ENCODE measurements at places on chromosomes 13 and 19.

GRCh38 chr13:51066091-51066831 lies 44.8 kb downstream of the C13orf42 start:
- DNase-seq: no peak

GRCh38 chr13:95643936-95644598 lies 439 bp downstream of the DZIP1 start:
- peak; percentile 72 for DNase-seq

DNA sequence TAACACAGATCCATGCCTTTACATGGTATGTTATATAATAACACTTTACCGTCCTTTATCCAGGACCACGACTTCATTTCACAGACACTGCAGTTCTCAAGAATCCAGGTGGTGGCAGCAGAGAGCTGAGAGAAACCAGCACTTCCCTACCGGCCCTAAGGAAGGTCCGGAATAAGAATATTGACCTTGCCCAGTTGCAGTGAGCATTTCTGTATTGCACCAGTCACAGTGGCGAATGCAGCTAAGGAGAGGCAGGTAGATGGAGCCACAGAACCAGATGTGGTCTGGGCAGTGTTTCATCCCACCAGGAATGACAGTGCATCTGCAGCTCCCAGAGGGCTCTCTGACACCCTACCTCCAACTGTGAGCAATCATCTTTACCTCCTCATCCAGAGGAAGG lies 44.6 kb downstream of the ZNF787 start:
- peak; percentile 19 for DNase-seq

DNA sequence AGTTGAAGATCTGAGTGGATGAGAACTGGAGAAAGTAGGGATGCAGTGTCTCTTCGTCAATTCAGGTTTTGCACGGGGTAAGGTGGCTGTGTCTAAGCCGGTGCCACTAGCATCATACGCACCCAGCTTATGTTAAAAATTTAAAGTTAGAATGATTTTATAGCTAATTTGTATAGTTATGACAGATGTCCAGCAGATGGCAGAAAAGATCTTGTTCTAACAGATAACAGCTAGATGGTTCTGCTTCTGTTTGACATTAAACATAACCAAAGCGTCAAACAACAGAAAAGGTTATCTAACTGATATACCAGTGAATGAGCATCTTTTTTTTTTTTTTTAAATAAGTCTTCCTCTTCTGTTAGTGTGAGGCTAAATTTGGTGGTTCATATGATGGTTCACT lies 18.8 kb upstream of the EDDM13 start:
- peak; percentile 48 for DNase-seq

GRCh38 chr19:15841875-15842569 lies 26.6 kb upstream of the OR10H1 start:
- no peak for DNase-seq

- no peak for DNase-seq
Measured at GRCh38 chr13:114112231-114112825, 20.1 kb downstream of the RASA3 start.

GRCh38 chr13:30453727-30454126 lies 12.0 kb downstream of the HMGB1 start:
- no peak for DNase-seq

DNA sequence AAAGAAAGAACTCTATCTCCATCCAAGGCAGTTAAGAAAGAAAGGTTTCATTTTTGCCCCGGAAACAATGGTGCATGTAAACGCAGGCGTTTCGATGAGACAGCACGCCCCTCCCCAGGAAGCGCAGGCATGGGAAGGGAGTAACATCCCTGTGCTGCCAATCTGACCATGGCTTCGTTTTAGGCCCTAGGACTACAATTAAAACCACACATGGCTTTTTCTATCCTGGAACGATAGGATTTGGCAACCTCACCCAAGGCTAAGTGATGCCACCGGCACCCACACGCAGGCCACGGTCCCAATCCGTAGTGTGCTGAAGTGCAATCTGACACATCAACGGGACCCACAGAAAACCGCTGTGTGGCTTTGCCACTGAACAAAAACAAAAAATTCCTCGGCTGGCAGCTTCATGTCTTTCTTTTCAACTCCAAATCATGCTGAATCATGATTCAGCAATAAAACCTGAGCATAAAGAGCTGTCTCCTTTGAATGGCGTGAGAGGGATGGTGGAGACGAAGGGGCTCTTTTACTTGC lies 24.2 kb downstream of the RANBP3 start:
- no peak for DNase-seq

DNA sequence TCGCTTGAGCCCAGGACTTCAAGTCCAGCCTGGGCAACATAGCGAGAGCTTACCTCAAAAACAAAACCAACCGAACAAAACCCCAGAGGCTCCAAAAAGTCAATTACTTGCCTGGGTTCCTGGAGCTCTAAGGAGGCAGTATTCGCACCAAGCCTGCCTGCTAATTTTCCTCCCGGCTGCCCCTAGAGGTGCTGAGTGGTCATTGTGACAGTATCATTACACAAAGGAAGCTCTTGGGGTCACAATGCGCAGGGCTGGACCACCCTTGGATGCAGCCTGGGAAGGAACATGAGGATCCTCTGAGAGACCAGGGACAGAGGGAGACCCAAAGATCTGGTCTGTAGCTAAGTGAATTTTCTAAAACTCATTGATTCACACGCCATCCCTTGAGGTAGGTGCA lies 8.5 kb upstream of the PEX11G start:
- no peak for DNase-seq

DNA sequence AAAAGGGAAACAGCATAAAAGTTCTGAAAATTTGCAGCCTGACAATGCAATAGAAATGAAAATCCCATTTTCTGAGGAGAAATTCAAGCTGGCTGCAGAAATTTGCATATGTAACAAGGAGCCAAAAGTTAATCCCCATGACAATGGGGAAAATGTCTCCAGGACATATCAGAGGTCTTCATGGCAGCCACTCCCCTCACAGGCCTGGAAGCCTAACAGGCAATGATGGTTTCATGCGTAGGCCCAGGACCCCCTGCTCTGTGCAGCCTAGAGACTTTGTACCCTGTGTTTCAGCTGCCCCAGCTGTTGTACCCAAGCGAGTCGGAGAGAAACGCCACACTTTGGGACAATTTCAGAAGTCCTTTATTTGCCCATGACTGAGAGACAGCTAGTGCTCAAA lies 701.3 kb upstream of the KLHL1 start:
- no peak for DNase-seq

DNA sequence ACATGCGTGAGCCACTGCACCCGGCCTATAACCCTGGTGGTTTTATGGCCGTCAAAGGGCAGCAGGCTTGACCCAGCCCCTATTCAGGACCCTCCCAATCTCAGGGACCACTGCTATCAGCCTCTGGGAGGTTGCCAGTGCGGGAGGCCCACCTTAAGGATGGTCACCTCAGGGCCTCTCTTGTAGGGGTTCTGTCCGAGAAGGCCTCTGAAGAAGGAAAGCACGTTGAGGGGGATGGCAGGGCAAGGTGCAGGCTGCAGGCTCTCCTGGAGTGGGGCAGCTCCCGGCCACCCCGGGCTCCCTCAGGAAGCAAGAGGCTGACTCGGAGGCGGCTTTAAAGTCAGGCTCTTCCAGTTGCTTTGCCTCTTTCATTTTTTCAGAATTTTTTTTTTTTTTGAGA lies 6.0 kb upstream of the GRTP1 start:
- DNase-seq: no peak

GRCh38 chr13:23828086-23828485 lies 61.1 kb downstream of the MIPEP start:
- no peak for DNase-seq

DNA sequence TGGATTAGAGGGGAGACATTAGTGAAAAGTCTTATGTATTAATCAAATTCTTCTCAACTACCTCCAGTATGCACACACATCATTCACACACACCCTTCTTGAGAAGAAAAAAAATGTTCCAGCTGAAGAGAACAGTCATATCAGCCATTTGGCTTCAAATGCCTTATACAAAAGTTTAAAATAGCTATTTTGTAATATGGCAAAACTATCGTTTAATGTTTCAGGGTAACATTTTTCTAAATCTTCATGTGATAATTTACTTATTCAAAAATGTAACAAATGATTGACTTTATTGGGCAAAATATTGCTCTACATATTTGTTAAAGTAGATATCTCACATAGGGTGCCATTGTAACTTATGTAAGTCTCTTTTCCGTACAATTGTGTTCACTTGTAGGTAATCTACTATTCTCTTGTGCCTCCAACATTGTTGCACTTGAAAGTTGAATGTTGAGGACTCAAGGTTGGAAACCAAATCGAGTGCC lies 13.6 kb downstream of the ZIC2 start:
- DNase-seq: no peak

DNA sequence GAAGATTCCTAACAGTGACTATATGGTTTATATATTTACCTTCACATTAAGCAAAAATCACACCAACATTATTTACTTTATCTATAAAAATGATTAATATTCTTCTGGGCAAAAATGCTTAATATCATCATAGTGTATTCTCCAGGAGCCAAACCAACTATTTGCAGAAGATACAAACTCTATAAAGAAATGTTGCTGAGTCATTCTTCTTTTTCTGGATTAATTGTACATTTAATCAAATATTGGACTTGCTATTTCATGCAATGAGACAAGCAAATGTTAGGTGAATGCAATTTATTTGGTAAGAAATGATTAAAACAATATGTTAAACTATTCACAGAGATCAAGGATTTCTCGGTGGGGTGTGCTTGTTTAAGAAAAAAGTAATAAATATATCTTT lies 1075.8 kb downstream of the PCDH9 start:
- DNase-seq: no peak

GRCh38 chr13:89603187-89603586 lies 1744.3 kb upstream of the MIR17HG start:
- no peak for DNase-seq

GRCh38 chr19:3979289-3979673 lies 6.0 kb downstream of the EEF2 start:
- no peak for DNase-seq

GRCh38 chr19:33887891-33888290 lies 91.2 kb downstream of the KCTD15 start:
- no peak for DNase-seq

DNA sequence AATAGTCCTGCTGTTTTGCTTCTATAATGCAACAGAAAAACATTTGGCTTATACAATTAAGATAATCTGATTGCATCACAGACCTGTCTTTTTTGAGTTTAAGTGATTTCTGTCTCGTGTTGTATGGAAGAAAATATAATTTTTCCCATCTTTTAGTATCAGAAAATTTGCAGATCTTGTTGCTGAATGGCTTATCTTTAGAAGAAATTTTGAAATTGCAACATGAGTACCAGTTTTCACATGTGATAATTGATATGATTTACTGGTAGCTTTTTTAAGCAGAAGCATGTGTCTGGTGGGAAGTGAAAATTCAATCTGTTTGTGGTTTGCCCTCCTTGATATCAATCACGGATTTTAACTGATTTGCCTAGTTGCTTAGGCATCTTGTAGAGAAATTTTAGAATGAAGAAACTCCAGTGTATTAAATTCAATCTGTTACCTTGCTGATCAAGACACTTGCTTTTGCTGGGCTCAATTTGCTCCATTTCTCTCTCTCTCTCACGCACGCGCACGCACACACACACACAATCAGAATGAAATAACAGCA lies 89.8 kb upstream of the MYCBP2 start:
- no peak for DNase-seq

- no peak for DNase-seq
Measured at GRCh38 chr19:2230807-2231533, 5.2 kb downstream of the PLEKHJ1 start.

- DNase-seq: no peak
Measured at GRCh38 chr19:48258350-48258749, 2.6 kb upstream of the CARD8 start.

DNA sequence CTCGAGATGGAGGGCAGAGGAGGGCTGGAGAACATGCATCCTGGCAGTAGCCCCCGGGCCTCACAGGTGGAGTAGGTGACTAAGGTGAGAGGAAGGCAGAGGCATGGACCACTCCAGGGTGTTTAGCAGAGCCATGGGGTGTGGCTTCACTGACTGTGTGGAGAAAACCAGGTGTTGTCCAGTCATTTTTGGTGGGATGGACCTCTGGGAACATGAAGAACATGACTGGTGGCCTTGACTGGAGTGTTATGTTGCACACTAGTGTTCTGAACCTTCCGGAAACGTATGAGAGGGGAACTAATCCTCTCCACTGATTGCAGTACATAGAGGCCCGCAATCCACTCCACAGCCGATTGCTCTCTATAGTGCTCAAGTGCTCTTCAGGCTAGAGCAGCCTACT lies 16.9 kb downstream of the MED26 start:
- DNase-seq: no peak

- DNase-seq: no peak
Measured at GRCh38 chr19:1276628-1277022, 1.3 kb downstream of the FAM174C start.

DNA sequence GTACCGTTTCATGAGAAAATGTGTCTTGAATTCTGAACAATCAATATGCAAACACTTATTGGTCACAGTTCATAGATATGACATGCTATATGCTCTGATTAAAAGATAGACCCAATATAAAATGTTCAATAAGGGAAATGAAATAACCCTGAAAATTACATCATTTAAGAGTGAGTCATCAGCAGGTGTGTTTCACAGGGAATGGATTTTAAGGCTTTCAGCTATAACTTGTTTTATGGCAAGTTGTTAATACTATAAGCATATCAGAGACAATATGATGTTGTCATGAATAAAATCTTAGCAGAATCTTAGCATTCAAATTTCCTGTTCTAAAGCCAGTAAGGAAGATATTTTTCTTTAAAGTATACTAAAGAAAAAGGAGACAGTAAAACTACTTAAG lies 483.4 kb upstream of the PCDH9 start:
- DNase-seq: no peak

DNA sequence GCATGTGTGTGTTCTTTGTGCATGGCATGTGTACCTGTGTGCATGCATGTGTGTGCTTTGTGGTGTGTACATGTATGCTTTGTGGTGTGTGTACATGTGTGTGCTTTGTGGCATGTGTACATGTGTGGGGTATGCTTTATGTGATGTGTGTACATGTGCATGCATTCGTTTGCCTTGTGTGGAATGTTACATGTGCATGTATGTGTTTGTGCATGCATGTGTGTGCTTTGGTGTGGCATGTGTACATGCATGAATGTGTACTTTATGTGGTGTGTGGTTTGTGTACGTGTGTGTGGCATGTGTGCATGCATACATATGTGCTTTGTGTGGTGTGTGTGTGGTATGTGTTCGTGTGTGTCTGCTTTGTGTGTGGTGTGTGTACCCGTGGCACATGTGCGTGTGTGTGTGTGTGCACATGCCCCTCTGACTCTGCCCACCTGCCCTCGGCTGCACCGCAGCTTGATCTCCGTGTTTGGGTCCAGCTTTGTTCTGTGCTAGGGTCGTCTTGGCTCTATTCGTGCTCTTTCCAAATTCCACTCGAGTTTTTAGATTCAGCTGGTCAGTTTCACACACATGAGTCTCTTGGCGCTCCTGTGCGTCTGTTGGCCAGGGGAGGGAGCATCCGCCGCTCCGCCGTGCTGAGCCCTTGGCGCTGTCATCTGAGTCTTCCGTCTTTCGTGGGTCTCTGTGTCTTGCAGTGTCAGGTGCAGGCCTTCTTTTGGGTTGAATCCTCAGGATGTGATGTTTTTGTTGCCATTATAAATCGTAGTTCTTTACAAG lies 46.5 kb upstream of the TFDP1 start:
- DNase-seq: no peak
